Pancreas (tissue), 10 donors: ENCODE measurements at places on chromosomes 4 and X.

- no peak for DNase-seq
Observed at GRCh38 chrX:54820737-54821136, 13.2 kb downstream of the MAGED2 start.

DNA sequence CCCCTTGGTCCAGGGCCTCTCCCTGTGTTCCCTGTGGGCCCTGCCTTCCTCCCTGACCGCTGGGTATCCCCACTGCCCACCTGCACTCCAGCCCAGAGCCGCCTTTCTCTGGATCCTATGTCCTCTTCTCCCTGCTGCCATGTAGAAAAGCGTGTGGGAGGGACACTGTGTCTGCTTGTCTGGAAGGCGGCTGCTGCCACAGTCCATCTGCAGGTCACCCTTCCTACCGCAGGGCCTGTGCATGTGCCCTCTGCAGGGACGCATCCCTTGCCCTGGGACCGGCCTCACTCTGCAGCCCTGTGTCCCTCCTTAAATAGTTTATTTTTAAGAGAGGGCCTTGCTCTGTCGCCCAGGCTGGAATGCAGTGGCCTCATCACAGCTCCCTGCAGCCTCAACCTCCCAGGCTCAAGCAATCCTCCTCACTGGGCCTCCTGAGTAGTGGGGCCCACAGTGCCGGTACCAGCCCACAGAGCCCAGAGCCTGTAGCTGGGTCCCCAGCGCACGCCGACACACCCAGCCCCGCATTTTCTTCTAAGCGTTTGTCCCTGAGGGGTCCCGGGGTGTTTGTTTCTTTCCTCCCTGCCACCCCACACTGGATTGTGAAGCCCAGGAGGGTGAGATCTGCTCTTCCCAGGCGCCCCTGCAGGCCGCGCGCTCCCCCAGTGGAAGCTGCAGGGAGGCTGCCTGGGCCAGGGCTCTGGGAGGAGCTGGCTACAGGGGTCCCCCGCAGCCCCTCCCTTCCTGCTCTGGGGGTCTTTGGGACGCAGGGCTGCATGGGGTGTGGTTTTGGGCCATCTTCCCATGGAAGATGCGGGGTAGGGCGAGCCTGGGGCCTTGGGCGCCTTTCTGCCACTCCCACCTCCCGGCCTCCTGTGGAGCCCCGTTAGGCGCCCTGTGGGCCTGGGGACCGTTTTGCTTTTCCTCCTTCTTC, 12.8 kb upstream of the NAT8L start:
- no peak for DNase-seq

- DNase-seq = no peak
Observed at GRCh38 chrX:1248331-1249061, 20.1 kb upstream of the CSF2RA start.

GRCh38 chr4:152039023-152039481, 278.2 kb upstream of the GATB start:
- no peak for DNase-seq

DNA sequence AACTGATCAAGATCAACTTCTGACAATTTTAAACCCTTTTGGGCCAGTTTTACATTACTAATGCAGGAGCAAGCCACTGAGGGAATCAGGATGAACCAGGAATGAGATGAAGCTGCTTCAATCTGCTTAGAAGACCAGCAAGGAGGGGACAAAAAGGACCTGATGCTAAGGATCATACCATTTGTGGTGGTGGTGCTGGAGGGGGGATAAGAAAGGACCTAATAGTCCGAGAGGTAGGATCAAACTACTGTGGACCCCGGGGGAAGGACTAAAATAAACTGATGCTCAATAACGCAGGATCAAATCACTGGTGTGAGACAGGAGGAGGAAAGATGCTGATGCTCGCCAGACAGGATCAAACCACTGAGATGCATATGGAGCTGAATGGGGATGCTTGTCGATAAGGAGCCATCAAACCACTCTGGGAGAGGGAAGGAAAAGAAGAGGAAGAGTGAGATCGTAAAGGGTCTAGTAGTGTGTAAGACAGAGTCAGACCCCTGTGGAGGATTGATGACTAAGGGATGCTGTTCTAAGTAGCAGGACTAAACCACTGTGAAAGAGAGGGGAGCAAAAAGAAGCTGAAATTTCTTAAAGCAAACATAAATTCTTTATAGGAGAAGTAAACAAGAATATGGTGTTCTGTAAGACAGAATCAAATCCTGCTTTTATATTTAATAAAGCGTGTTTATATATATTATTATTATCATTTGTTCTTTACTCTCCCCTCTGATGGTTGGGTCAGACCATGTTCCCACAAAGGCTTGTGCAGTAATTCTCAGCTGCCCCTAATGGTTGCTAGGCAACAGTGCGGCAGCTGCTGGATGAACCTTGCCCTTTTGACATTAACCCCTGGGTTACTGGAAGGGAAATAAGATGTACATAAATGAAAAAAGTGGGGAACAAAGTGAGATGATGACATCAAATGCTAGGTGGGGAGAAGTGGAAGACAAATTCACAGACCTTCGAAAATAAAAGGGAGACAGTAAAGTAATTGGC, 432.5 kb upstream of the FGF16 start:
- DNase-seq = no peak
